ENCODE measurements at places on chromosomes 7 and 10.

DNA sequence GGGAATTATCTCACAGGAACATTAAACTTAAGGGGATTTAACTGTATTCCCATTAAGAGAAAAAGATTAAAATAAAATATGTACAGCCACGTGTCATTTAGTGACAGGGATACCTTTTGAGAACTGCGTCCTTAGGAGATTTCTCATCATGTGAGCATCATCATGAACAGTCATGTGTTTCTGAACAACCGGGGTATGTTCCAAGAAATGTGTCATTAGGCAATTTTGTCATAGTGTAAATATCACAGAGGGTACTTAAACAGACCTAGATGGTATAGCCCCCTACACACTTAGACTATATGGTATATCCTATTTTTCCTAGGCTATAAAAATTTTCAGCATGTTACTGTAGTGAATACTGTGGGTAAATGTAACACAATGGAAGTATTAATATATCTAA, 840.3 kb downstream of the CNTNAP2 start:
- no peak for DNase-seq

DNA sequence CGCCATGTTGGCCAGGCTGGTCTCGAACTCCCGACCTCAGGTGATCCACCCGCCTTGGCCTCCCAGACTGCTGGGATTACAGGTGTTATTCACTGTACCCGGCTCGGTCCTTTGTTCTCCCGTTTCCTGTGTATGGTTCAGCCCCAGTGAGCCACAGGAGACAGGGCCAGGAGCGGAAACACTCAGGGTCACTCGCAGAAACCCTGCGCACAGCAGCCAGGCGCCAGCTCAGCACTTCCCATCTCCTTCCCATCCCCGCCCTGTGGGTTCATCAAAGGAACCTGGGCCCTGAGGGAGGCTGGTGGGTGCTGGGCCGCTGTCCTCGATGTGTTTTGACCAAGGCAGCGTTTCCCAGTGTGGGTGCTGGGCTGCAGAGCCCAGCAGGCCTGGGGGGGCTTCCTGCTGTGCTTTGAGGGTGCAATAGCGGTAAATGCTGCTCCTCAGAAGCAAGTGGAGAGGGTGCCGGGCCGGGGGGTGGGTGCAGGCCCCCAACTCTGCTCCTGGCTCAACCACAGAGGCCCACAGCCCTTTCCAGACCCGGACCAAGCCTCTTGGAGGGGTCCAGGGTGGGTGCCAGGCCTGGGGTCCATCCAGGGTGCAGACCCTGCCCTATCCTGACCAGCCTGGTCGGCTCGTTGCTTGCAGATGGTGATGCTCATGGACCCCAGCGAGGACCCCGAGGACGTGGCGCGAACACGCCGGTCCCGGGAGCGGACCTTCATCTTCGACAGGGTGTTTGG, 15.3 kb upstream of the CHST12 start:
- no peak for DNase-seq

DNA sequence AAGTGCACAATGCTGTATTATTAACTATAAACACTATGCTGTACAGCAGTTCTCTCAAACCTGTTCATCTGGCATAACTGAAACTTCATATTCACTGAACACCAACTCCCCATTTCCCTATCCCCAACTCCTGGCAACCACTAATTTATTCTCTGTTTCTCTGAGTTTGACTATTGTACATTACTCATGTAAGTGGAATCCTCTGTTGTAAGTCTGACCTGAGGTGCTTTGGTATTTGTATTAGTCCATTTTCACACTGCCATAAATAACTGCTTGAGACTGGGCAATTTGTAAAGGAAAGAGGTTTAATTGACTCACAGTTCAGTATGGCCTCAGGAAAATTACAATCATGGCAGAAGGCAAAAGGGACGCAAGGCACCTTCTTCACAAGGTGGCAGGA, 266.3 kb downstream of the PPP1R3A start:
- DNase-seq: no peak

DNA sequence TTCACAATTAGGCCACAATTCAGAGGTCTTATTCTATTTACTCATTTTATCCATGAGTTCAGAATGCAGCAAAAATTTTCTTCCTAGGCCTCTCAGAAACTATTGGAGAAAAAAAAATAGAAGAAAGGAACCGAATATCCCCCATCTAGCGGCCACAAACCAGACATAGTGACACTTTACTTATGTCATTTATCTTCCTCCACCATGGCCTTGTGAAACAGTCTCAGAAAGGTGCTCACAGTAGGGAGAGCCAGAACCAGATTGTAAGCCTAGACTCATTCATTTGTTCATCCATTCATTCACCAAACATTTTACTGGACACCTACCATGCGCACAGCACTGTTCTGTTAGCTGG, 16.0 kb downstream of the CREB3L2 start:
- DNase-seq: peak; percentile 50

GRCh38 chr10:6612371-6612770, 32.3 kb upstream of the PRKCQ start:
- DNase-seq: no peak

GRCh38 chr7:103398483-103399127, 47.4 kb downstream of the SLC26A5 start:
- DNase-seq: no peak

DNA sequence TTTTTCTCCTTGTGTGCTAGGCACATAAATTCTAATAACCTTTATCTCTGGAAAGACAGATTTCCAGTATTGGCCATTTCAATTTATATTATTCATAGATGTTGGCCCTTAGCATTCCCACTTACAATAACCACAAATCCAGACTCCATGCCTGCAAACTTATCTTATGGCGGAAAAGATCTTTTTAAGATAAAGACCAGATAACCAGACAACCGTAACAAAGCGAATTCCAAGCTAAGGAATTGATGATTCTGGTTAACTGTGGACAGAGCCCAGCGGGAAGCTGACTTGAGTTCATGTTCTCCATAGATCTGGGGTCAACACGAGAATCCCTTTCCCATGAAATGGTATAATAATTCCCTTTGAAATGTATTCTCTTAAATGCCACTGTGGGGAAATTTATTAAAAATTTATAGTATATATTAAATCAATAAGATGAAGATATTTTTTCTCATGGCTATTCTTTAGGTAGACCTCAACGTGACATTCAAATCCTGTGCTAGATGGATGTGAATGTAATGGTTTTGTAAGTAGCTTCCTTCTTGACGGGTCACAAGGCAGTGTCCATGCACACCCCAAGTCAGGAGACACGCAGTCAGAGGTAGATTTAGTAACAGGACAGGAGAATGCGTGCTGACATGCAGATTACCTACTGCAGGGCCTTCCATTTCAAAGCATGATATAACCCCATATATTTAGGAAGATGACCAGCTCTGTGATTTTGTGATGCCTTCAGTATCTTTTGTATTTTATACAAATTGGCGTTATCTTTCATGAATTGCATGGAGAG, 37.7 kb upstream of the KLF6 start:
- DNase-seq: no peak
